ENCODE measurements at places on chromosomes 5 and 9.

- DNase-seq, result no peak
Measured at GRCh38 chr5:94508461-94509148, 109.8 kb downstream of the KIAA0825 start.

DNA sequence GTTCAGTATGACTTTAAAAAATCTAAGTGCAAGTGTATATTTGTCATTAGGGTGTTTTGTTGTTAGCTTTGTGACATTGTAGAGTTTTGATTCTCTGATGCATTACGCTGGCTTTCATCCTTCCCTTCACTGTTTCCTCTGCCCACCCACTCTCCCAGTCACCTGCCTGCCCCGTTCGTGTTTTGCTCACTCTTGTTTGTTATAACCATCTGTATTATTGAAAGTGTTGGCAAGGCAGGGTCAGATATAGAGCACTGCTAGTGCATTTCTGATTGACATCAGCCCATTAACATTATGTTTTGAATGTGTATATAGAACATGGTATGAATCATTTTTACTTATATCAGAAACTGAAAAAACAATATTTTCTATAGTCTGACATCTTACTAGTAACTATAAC lies 27.3 kb downstream of the SCGB3A1 start:
- no peak for DNase-seq

DNA sequence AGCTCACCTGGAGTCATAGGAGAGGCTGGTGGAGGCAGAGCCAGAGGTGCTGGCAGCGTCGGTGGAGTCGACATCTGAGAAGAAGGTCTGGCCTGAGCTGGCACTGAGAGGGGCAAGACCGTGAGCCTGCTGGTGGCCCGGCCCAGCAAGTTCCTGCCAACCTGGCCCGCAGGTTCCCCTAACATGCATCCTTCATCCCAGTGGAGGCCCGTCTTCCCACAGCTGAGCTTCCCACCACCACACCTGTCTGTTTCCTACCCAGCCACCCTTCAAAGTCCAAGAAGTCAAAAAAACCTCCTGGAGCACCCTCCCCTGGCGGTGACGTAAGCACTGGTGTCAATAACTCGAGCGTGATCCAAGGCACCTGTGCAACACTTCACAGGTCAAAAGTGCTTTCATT lies 16.9 kb downstream of the PHF19 start:
- DNase-seq, result no peak

GRCh38 chr5:116486588-116486987 lies 88.0 kb downstream of the SEMA6A start:
- no peak for DNase-seq

DNA sequence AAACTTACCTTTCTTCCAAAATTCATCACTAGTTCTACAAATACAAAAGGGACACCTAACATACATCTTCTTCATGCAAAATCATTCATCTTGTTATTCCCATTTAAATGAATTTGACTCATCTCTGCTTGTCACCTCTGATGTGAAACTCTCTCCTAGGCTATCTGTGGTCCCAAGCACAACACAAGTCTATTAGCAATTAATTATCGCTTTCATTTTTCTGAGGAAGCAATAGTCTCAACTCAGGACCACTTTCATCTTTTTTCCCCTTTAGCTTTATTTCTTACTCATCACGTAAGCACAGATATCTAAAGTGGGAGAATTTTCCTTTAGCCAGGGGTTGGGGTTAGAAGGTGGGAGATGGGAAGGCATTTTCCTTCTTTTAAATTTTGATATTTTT lies 131.9 kb downstream of the ST8SIA4 start:
- no peak for DNase-seq

GRCh38 chr9:99262949-99263418 lies 40.9 kb downstream of the SEC61B start:
- no peak for DNase-seq

GRCh38 chr5:164277720-164278119 lies 772.3 kb downstream of the MAT2B start:
- peak; percentile 0 for DNase-seq

DNA sequence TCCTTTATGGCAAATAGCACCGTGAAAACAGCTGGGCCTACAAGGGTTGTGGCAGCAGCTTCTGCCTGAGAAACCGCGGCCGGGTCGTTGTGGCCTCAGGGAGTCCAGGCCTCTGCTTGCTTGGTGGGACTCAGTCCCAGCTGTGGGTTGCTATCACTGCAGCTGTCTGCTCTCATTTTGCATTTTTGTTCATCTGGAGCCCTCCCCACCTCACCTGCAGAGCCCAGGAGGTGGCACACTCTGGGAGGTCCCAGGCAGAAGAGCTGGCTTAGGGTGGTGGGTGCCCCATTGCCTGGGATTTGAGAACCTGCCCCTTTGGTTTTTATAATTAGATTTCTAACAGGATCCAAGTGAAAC lies 138.4 kb downstream of the GADD45G start:
- no peak for DNase-seq

- no peak for DNase-seq
Measured at GRCh38 chr5:90171466-90171865, 238.1 kb downstream of the CETN3 start.

- DNase-seq, result no peak
Measured at GRCh38 chr9:124725068-124725452, 46.1 kb downstream of the NR6A1 start.

DNA sequence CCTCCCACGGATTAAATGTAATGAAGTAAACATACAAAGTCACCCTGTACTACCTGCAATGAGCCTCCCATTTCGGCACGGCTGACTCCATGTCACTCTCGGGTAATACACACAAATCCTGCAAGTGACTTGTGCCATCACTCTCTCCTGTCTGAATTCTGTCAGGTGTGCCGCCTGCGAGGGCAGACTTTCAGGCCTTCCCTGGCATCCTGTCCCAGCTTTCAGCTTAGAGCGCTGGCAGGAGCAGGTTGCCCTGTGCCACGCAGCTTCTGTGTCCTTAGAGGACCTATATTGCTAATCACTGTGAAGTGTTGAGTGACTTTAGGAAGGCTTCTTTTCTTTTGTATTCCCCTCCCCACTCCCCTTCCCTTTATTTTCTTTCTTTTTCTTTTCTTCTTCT lies 25.8 kb upstream of the S1PR3 start:
- no peak for DNase-seq

GRCh38 chr5:10459080-10460055 lies 17.7 kb downstream of the ROPN1L start:
- DNase-seq, result no peak

DNA sequence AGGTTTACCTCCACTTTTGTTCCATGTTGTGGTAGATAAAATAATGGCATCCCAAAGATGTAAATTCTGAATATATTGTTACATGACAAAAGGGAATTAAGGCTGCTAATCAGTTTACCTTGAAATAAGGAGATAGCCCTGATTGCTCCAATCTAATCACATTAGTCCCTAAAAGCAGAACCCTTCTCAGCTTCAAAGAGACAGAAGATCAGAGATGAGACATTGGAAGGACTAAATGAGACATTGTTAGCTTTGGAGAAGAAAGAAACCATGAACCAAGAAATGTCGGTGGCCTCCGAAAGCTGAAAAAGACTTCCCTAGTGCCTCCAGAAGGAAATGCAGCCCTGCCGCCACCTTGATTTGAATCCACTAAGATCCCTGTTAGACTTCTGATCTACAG lies 82.8 kb upstream of the PARP8 start:
- DNase-seq, result no peak

- DNase-seq, result no peak
Measured at GRCh38 chr9:131254626-131255025, 21.7 kb downstream of the FAM78A start.

DNA sequence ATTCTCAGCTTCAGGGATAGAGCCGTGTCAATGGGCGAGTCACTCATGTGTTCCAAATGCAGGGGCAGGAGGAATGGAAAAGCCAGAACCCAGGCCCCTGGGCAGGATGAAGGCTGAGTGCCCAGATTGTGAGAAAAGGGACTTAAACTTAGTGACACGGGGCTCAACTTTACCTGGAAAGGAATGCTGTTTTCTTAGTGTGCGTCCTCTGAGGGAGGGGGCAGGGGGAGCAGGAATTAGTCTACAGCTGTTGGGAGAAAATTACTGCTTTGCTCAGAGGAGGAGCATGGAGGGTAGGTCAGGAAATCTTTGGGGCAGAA lies 14.6 kb downstream of the HK3 start:
- DNase-seq, result no peak

GRCh38 chr5:141806626-141807025 lies 71.6 kb downstream of the PCDH1 start:
- DNase-seq, result no peak

- no peak for DNase-seq
Measured at GRCh38 chr9:6968271-6968670, 210.5 kb downstream of the KDM4C start.

GRCh38 chr9:114184071-114184470 lies 28.7 kb downstream of the COL27A1 start:
- DNase-seq, result no peak

- DNase-seq, result no peak
Measured at GRCh38 chr5:169374761-169375160, 73.8 kb upstream of the SLIT3 start.

- peak; percentile 63 for DNase-seq
Measured at GRCh38 chr9:6272229-6272598, 56.0 kb upstream of the TPD52L3 start.

- no peak for DNase-seq
Measured at GRCh38 chr9:78296201-78296892, 578 bp upstream of the PSAT1 start.

- DNase-seq, result peak; percentile 77
Measured at GRCh38 chr5:1772634-1773033, 27.0 kb downstream of the MRPL36 start.

GRCh38 chr5:7325975-7326913 lies 69.7 kb upstream of the ADCY2 start:
- DNase-seq, result peak; percentile 78

DNA sequence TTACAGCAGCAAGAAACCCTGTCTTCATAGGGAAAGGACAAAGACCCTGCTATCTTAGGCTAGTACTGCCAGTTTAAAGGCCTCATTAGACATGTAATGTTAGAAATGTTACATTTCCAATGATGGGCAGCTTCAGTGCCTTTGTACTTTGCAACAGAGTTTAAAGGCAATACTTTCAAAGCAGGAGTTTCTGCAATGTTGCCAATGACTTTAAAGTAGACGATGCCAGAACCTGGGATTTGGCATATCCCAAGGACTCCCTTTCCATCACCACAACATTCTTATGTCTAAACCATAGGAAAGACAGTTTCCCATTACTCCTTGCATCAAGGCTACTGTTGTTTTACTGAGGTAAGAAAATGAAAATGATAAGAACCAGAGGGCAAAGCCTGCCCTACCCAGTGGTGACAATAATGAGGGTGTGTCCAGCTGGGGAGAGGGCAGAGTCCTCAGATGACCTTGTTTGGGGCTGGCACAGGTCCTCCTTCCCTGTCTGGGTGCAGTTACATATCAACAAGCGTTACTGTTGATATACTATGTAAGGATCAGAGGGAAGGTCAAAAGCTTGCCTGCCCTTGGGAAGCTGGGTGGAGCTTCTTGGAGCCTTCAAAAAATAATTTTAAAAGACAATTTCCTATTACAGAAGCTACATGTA lies 27.5 kb upstream of the MLANA start:
- no peak for DNase-seq

DNA sequence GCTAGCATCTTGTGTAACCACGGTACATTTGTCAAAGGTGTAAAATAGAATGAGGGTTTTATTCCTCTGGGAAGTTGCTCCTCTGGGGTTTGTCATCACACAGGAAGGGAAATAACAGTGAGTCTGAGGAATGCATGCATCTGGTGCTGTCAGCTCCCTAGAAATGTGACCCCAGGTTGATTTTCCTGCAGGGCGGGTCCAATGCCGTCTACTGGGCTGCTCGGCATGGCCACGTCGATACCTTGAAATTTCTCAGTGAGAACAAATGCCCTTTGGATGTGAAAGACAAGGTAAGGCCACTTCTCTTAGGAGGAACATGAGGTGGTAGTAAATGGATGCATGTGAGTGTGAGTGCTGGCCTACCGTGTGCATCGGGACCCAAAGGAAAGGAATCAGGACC lies 78.8 kb upstream of the CTSL start:
- DNase-seq, result no peak

- DNase-seq, result no peak
Measured at GRCh38 chr5:7250004-7250403, 145.9 kb upstream of the ADCY2 start.

GRCh38 chr9:137115394-137116026 lies 977 bp upstream of the DPP7 start:
- no peak for DNase-seq

DNA sequence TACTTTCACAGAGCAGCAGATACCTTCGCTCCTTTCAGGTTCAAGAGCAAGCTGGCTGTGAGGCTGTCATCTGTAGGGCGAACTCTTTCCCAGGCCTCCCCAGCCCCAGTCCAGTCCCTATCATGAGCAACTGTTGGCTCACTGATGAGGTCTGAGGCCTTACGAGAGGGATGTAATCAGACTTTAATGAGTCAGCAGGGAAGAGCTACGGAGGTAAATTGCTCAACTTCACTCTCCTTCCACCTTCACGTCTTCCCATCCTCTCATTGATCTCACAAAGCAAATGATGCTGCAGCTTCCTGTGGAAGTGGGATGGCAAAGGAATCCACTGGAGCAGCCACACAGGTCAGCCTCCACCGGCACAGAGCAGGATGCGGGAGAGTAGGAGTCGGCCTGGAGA lies 130.7 kb upstream of the TBCA start:
- DNase-seq, result peak; percentile 16

DNA sequence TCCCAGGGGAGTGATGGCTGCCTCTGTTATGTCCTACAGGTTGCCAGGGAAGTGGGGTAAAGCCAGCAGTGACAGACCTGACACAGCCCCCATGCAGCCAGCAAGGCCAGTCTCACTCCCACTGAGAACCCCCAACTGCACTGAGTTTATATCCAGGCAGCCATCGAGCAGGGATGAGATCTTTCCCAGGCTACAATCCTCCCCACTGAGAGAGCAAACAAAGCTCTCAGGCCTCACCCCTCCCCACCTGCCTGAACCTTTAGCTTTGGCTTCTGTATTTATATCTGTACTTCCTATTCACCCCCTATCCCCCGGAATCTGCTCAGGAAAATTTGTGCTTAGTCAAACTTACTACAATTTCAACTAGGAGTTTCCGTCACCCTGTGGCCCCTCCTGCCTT lies 284.1 kb downstream of the FAM170A start:
- no peak for DNase-seq

GRCh38 chr9:96344458-96345180 lies 38.9 kb downstream of the SLC35D2 start:
- DNase-seq, result peak; percentile 94

GRCh38 chr5:88743231-88743834 lies 139.7 kb downstream of the MEF2C start:
- peak; percentile 39 for DNase-seq

DNA sequence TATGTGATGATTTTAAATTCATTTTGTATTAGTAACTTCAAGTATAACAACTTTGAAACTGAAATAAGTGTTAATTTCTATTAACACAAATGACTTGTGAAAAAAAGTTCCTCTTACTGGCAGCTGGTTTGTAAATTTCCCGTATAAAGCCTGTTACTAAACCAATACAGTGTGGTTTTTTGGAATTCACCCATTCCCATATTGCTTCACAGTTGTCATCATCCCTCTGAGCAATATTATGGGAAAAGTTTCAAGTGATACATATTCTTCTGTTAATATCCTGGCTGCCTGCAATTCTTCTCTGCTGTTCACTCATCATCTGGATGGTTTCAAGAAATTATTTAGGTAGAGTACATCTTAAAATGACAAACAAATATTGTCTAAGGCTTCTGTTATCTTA lies 1185.1 kb upstream of the C9orf72 start:
- no peak for DNase-seq

- DNase-seq, result no peak
Measured at GRCh38 chr9:101691657-101692056, 46.8 kb downstream of the GRIN3A start.
